ENCODE measurements at places on chromosomes 16 and 17. TPM values are rescaled to one million over a fixed set of nuclear protein-coding genes. Genes with fewer than 3 reads are reported as not detected.

IRX5 gene
- 16.5 TPM for total RNA-seq

PIGL gene
- total RNA-seq, result 21.8 TPM

TEX19 gene
- total RNA-seq, result under 0.01 TPM

ZG16B gene
- total RNA-seq, result 1.4 TPM

UBN1 gene
- total RNA-seq, result 34.5 TPM

RASD1 gene
- 13.8 TPM for total RNA-seq

DNA sequence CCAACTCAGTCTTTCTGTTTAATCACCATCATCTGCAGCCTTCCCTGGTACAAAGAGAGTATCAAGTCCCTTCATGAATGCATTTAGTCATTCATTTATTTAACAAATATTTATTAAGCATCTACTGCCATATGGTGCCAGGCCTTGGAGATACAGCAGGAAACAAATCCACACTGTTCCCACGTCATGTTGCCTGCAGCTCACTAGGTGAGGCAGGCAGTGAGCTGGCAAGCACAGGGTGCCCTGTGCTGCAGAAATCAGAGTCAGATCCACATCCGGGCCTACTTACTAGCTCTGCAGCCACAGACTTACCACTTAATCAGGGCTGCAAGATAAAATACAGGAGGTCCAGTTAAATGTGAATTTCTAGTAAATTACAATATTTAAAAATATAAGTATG lies 38.5 kb upstream of the CES5A start:
- no peak for DNase-seq

DNA sequence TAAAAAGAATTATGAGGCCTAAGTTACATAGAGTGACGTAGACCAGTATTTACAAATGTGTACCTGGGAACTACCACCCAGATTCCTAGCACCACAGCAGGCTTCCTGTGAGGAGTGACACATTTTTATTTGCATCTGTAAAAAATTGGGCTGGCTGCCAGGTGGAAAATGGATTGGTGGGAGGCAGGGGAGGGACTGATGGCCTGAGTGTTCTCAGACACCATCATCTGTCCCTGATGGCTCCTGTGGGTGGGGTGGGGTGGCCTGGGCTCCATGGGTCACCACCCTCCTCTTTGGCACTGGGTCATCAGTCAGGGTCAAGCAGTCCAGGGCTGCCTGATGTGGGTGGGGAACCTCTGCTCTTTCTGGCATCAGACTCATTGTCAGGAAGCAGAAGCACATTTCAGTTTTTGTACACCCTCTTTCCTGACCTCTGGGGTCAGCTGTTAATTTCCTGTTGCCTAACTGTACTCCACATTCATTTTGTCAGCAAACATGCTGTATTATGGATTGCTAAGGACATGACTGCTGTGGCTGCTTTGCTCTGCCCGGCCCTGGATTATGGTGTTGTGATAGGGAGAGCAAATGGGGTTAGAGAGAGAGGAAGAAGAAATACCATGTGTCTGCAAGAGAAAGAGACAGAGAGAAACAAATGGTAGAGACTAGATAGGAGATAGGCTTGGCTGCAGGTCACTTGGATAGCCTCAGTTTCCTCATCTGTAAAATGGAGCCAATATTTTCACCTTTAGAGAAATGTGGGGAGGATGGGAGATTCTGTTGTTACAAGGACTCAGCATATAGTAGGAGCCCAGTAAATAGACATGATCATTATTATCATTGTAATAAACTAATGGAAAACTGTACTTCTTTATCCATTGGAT lies 11.6 kb upstream of the MFAP4 start:
- peak; percentile 43 for DNase-seq

- DNase-seq, result no peak
Observed at GRCh38 chr17:35002876-35003551, 22.7 kb downstream of the LIG3 start.

DNA sequence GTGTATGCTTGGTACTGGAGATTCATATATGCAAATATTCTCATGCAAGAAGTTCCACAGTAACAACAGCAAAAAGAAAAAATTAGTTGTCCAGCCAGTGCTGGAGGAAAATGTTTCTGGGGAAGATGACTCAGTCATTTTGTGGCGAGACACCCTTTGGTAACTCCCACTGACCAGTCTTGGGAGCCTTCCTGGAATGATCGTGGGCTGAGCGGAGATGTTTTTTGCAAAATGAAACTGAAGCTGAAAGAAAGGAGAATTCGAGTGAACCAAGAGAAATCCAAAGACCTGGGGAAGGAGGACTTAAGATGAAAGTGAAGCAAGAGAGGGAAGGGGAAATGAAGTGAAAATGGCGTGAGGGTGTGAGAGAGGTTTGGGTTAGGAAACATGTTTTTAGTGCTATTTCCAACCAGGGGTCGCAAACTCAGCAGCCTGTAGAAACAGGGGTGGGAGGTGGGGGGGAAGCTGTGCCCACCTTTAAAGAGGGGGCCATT lies 5.2 kb downstream of the ITPRIPL2 start:
- peak; percentile 94 for DNase-seq

DNA sequence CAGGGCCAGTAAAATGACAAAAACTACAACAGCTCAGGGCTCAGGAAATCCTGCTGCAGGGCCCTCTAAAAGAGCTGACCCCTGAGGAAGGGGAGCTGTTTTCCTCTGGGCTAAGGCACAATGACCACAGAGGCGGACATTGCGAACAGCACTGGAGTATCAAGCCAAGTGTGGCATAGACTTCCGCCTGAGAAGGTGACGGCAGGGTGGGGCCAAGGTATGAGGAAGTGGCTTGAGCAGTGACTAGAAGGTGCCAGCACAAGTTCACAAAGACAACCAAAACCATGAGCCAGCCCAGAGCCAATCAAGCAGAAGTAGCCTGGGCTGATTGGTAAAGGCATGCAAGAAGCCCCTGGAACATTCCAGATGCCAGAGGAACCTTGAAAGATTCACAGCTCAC lies 13.9 kb downstream of the ERN2 start:
- DNase-seq, result no peak

DNA sequence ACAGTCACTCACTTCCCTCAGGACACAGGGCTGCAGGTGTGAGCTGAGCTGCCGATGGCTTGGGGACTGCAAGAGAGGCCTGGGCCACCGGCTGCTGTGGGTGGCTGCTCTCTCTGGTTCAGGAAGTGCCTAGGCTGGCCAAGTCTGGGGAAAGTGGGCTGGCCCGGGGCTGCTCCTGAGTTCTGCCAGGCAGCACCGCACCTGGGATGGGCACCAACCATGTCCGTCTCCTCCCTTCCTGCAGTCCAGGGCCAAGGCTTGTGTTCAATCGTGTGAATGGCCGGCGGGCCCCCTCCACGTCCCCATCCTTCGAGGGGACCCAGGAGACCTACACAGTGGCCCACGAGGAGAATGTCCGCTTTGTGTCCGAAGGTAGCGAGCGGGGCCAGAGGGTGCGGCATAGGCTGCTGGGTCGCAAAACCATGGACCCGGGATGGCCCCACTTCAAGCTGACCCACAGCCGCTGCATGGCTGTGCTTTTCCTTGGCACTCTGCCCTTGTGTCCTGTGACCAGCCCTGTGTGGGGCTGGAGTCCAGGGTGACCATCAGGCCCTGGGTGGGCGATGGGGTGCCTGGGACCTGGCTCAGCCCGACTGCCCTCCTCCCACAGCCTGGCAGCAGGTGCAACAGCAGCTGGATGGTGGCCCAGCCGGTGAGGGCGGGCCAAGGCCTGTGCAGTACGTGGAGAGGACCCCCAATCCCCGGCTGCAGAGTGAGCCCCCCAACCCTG lies 1.8 kb upstream of the WDR90 start:
- DNase-seq, result no peak

DNA sequence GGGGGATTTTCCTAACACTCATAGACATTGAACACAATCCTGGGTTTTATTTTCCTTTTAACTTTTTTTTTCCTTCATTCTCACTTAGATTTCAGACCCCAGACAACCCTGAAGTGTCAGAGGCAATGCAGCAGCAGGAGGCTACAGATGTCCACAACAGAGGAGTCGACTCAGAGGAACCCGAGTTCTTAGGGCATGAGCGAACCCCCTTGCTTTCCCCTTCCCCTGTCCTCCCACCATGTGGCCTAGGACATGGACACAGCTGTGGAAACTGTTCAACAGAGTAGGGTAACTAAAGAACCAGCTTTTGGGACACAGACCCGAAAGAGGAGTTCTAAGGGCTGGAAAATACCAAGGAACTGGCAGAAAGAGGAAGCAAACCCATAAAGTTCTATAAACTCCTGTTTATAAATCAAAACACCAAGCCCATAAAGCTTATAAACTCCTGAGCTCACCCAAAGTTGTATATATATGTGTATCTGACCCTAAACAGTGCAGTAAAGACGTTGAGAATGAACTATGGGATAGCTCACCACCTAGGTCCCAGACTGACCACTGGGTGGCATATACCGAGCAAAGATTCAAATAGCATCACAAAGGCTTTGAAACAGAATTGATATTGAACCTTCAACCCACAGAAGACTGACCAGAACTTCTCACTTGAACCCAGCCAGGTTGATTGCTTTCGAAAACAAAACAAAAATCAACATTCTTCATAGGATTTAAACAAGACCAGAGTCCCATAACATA lies 33.9 kb downstream of the CMTM4 start:
- peak; percentile 75 for DNase-seq

GRCh38 chr16:81784072-81784795 lies 5.1 kb downstream of the PLCG2 start:
- peak; percentile 63 for DNase-seq

DNA sequence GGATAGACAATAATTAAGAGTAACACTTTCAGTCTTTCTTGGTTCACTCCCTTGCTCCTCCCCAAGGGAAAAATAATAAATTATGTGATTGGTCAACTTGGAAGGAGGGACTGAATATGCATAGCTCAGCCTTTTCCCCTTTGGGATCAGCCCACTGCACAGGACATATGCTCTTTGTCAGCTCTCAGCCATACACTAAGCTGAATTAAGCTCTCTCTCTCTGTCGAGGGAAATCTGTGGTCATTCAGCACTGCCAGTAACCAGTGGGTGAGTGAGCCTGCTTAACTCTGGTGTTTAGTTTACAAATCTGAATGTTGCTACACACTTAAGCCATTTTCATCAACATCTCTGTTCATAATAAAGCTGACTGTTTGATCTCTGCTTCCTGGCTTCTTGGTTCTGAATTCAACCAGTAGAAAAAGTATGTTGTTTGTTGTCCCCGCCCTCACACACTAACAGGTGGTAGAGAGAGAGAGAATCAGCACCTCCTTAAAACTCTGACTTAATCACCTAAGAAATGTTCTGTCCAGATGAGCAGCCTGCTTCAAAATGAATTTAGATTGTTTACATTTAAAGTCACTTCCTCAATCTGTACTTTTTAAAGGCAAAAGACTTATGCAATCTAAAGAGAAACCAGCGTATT lies 102.3 kb upstream of the C17orf78 start:
- DNase-seq, result no peak

DNA sequence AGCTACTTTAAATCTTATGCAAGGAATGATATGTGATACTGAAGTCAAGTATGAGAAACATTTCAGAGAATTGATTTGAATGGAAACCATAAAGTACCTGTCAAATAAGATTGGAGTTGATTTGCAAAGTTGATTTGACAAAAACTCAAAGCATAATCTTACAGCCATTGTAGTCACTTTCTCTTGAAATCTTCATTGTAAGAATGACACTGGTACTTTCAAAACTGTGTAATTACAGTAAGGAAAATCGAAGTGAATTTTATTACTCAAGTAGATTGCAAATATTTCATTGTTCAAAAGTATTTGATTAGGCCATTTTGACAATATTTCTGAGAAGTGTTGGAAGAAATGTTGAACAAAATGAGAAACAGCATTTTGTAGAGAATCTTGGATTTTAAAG lies 3.6 kb downstream of the CPD start:
- DNase-seq, result no peak

DNA sequence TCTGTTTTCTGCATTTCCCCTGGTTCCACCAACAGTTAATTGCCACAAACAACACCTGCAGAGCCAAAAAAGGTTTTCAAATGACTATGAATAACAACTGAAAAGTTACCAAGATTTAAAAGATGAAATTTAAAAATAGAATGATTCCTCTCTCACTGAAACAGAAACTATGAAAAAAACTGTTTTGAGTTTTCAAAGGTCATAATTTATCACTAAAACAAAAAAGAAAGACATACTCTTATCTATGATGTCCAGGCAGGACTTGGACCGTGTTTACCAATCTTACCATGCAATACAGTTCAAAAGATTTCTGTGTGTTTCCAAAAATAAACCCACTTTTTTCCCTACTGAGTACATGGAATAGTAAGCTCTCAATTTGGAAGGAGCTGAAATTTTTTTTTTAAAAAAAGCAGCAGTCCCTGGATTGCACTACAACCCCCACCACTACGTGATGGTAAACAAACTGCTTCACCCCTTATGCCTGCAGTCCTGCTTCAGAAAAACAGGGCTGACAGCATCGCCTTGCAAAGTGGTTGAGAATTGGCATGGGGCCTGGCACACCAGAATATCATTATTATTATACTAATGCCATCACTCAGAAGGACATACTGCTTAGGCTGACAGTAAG lies 8.5 kb downstream of the TXNDC11 start:
- no peak for DNase-seq

DNA sequence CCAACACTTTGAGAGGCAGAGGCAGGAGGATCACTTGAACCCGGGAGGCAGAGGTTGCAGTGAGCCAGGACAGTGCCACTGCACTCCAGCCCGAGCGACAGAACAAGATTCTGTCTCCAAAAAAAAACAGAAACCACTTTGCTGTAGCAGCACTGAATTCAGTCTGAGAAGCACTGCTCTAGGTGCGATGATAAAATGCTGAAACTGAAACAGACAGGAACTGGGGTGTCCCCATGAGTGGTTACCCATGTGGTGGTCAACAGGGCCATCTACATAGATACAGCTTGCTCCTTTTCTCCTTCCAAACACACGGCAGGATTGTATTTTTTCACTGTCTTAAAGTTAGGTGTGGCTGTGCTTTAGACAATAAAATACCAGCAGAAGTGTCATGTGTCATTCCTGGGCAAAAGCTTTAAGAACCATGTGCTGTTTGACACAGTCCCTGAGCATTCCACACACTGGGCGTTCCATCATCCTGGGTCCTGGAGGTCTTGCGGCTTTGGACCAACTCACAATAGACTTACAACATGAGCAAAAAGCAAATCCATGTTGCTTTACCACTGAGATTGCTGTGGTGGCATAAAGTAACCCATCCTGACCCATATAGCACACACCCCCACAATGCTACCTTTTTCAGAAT lies 11.5 kb downstream of the GAS7 start:
- DNase-seq, result no peak

DNA sequence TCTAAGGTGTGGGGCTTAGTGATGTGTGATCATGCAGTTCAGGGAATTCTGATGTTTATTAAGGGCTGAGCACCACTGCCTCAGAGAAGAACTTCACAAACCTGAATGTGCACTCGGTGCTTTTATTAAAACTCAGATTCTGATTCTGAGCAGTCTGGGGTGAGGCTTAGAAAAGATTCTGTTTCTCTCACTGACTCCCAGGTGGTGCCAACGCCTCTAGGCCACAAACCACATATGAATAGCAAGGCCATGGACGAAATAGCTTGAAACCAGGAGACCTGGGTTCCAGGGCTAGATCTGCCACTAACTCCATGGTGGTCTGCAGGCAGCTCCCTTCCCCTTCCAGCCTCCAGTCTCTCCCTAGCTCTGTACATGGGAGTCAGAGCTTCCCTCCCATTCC lies 169.1 kb downstream of the HS3ST3B1 start:
- DNase-seq, result no peak

GRCh38 chr16:88685156-88686061 lies 898 bp downstream of the SNAI3 start:
- peak; percentile 99 for DNase-seq
